ENCODE measurements at places on chromosomes 11 and 22.

GRCh38 chr11:119619665-119620064 is 109.3 kb downstream of the NECTIN1 start:
- no peak for DNase-seq

GRCh38 chr11:116505298-116506262 is 267.2 kb downstream of the BUD13 start:
- no peak for DNase-seq

DNA sequence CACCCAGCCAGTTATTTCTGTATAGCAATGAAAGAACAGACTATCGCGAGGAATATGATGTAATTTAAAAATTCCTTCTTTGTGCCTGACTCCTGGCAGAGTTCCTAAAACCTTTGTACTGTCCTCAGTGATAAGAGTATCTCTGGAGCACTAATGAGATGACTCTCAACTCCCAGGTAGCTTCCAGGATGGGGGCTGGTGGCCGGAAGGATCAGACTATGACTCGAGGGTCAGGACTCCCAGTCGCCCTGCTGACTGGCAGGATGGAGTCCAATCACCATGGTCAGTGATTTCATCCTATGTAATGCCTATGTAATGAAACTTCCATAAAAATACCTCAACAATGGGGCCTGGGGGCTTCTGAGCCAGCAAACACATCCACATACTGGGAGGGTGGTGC is 135.1 kb downstream of the SHANK2 start:
- DNase-seq = no peak

DNA sequence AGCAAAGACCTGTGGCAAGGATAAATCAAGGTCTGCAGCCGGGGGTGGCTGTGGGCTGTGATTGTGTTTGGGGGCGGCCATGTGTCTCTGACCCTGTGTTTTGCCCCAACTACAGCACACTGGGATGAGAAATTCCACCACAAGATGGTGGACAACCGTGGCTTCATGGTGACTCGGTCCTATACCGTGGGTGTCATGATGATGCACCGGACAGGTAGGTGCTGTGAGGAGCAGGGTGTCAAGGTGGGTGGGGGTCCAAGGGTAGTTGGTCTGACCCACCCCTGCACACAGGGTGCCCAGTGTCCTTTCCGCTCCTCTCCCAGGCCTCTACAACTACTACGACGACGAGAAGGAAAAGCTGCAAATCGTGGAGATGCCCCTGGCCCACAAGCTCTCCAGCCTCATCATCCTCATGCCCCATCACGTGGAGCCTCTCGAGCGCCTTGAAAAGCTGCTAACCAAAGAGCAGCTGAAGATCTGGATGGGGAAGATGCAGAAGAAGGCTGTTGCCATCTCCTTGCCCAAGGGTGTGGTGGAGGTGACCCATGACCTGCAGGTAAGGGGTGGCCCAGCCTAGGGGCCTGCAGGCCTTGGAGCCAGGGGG is 6.7 kb downstream of the SERPINH1 start:
- DNase-seq = no peak

DNA sequence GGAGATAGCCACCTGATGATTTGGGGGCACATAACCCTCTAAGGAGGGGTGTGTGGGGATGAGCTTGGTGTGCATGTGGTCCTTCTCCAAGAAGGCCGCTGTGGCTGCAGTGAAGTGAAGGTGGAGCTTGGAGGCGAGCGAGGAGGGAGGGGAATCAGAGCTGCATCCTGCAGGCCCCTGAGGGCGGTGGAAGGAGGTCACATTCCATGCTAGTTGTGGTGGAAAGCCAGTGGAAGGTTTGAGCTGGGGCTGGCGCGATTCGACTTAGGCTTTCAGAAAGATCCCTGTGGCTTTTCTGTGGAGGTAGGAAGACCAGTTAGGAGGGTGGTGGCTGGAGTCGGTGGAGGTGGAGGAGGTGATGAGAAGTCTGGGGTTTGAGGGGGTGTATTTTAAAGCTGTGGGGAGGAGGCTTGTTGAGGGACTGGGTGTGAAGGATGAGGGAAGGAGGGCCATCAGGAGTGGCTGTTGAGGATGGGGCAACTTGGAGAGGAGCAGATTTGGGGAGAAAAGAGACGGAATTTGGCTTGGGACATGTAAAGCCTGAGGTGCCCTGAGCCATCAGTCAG is 62.0 kb downstream of the TBC1D22A start:
- no peak for DNase-seq

- no peak for DNase-seq
These were observed 35.4 kb downstream of the RSPH14 start for GRCh38 chr22:23106344-23106743.

DNA sequence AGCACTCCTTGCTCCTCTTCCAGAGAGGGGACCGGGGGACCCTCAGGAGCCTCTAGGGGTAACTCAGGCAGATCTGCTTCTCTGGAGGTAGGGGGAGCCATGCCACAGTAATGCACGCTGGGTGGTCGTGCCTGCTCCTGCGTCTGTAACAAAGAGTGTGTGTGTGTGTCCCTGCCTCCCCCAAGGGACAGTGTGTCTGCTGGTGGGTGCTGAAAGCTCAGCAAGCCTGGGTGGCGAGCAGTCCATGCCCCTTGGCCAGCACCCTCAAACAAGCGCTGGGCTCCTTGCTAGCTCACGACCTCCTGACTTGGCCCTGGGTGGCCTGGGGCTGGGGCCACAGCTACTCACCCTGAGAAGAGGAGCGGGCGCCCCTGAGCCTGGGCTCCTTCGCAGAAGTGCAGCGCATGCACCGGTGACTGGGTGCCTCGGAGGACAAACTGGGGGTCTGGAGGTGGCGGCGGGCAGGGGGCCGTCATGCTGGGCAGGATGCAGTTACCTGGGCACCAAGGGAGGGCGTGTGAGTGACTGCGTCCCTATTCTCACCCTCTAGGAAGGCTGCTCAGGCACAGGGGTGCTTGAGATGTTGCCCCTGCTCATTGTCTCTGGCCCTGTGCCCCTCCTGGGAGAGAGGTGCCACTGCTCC is 33.7 kb downstream of the GNB1L start:
- DNase-seq = no peak

GRCh38 chr11:72307439-72307838 is 63.5 kb upstream of the PHOX2A start:
- no peak for DNase-seq

- DNase-seq = no peak
These were observed 11.8 kb upstream of the DSCAML1 start for GRCh38 chr11:117808784-117809183.

DNA sequence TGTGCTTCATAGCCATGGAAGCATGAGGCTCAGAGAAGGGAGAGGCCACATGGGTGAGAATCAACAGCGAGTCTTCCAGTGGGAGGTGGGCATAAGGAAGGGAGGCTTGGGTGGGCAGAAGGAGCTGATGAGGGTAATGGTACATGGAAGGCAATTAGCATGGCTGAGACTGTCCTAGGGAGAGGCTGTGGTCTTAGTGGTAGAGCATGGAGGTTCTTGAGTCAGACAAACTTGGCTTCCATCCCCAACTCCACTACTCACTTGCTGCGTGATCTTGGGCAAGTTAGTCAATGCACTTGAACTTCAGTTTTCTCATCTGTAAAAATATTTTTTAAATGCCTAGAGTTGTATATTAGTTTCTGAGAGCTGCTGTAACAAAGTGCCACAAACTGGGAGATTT is 227.2 kb upstream of the E2F8 start:
- DNase-seq = no peak

GRCh38 chr11:75384438-75385080 is 14.8 kb upstream of the RPS3 start:
- DNase-seq = peak; percentile 82

- no peak for DNase-seq
These were observed 32.7 kb upstream of the GNB1L start for GRCh38 chr22:19887256-19887985.
